ENCODE measurements at places on chromosomes 11 and 22.
A peak's percentile ranks its signal among the peaks of the same experiment; 100 is the strongest.

DNA sequence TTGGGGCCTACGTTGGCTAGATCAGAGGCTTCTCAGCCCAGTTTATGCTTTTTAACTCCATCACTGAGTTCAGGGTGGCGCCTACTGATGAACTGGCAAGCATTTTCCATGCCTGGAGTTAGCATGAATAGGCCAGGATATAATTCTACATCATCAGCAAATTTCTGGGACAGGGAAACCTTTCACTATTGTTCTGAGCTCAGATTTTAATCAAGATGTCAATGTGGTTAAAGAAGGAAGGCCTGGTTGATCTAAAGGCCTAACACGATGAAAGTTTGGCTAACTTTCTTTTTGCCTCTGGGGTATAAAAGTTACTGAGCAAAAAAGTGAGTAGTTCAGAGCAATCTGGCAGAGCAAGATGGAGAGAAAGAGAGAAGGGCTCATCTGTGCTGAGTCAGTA is 21.7 kb upstream of the IFITM3 start:
- DNase-seq = no peak

GRCh38 chr22:38947321-38948140 is 9.9 kb upstream of the APOBEC3A start:
- DNase-seq = no peak

DNA sequence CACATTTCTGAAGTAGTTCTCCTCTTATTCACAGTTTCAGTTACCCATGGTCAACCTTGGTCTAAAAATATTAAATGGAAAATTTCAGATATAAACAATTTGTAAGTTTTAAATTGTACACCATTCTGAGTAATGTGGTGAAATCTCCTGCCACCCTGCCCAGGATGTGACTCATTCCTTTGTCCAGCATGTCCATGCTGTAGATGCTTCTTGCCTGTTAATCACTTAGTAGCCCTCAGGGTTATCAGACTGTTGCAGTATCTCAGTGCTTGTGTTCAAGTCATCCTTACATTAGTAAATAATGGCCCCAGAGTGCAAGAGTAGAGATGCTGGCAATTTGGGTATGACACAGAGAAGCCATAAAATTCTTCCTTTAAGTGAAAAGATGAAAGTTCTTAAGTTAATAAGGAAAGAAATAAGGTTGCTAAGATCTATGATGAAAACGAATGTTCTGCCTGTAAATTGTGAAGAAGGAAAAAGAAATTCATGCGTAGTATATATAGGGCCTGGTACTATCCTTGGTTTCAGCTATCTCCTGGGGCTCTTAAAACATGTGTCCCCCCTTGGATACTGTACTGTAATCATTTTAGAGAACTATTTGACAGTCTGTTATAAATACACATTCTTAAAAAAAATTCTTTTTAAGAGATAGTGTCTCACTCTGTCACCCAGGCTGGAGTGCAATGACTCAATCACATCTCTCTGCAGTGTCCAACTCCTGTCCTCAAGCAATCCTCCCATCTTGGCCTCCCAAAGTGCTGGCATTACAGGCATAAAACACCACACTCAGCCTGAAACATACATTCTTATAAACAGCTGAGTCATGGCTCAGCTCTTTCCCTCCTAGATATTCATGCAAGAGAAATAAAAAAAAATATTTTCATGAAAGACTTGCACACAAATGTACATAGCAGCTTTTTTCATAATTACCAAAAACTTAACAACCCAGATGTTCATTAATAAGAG is 31.3 kb downstream of the MTNR1B start:
- peak; percentile 94 for DNase-seq

DNA sequence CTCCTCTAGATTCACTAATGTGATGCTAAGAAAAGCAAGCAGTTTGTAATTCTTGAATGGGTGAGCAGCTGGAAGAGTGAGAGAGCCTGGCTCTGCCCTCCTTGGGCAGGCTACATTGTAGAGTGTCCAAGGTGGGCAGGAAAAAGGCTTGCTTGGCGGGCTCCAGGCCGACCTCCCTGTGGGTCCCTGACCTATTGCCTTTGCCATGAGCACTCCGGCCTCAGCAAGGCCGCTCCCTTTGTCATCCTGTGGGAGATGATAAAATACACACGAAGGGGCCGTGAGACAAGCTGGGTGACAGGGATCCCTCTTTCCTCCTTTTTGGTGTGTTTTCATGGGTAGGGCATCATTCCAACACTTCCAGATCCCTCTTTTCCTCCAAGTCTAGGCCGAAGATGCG is 41.8 kb downstream of the TIMP3 start:
- DNase-seq = no peak

DNA sequence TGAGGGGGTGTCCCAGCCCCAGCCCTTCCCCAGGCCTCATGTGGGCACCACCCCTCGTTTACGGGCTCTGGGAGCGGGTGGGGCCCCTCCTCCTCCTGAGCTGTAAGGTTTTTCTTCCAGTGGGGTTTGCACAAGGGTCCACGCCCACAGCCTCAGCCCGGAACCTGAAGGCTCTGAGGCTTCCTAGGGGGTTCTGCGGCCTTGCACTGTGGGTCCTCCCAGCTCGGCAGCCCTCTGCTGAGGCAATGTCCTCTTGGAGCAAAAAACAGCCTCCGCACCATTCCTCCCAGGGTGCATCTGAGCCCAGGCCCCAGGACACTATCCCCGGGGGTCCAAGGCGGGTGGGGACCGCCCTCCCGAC is 14.1 kb downstream of the H19 start:
- no peak for DNase-seq

GRCh38 chr22:25654676-25655075 is 87.3 kb upstream of the MYO18B start:
- no peak for DNase-seq

- DNase-seq = peak; percentile 34
Measured at GRCh38 chr22:35539910-35540594, 579 bp upstream of the RASD2 start.
